ENCODE measurements at places on chromosomes 4 and X. TPM values are rescaled to one million over a fixed set of nuclear protein-coding genes. Genes with fewer than 3 reads are reported as not detected.

Gene SMIM10
- 0.30 TPM for total RNA-seq

Gene RTL3
- total RNA-seq, result not detected

DNA sequence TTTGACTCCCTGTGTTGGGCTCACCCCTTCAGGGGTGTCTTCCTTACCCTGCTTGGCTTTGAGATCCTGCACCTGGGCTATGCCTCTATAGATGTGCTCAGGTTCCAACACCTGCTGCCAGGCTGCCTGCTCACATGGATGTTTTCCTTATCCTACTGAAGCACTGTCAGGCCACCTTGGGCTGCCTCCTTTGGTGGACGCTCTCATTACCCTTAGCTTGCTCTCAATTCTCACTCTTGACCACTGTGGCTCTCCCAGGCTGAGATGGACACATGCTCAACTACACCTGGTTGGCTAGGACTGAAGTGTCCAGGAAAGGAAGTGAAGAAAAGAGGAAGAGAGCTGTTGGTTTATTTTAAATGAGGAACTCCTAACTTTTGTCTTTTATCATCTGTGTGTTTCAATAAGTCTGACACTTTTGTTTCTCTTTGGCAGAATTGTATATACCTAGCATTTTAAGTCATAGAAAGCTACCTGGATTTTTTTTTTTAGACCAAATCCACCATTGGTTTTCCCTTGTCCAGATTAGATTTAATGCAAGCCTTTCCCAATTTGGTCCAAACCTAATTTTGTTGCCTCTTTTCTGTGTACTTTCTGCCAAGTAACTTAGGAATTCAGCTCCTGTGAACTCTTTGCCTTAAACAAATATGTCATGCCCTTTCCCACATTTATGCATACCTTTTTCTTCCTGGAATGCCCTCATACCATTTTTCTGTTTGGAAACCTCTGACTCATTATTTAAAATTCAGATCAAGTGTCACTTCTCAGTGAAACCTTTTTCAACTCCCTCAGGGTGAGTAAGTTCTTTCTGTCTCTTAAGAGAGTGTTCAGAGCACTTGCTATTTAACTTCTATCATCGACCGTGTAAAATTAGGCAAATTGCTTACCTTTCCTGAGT is 175.8 kb downstream of the GC start:
- no peak for DNase-seq

DNA sequence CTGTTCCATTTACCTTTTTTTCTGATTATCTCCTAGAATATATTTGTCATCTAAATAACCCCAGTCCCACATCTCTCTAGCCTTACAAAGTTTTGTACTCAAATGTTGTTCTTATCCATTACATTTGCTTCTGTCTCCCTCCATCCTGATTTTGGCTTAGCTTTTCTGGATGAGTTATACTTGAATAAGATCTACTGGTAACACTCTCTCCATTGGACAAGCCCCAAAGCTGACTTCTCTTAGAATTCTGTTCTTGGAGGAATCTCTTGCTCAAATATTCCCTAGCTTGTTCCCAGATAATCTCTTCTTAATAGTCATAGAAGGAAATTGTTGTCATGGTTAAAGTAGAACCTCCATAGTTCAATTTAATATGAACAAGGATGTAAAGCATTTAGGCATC is 115.5 kb upstream of the HS3ST1 start:
- no peak for DNase-seq

DNA sequence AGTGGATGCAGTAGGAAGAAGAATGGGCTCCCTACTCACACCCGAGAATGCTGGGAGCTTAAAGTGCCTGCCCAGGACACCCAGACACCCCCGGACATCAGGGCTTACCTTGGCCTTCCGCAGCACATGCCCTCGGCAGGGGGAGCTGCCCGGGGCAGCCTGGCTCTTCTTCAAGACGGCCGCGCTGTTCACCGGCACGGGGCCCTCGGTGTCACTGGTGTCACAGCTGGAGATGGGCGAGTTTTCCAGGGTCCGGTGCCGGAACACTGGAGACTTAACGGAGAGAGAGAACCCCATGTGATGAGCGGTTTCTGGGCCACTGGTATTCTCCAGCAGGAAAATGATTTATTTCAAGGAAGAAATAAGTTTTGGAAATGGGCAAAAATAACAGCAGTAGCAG is 170.9 kb downstream of the AFAP1 start:
- no peak for DNase-seq

Gene LANCL3
- 0.18 TPM for total RNA-seq

GRCh38 chr4:70251250-70251944 is 9.0 kb downstream of the CSN3 start:
- no peak for DNase-seq
